ENCODE measurements at places on chromosomes 6 and 20. TPM values are rescaled to one million over a fixed set of nuclear protein-coding genes. Genes with fewer than 3 reads are reported as not detected.

Gene PTPN1
- 18.5 TPM for polyA plus RNA-seq

DNA sequence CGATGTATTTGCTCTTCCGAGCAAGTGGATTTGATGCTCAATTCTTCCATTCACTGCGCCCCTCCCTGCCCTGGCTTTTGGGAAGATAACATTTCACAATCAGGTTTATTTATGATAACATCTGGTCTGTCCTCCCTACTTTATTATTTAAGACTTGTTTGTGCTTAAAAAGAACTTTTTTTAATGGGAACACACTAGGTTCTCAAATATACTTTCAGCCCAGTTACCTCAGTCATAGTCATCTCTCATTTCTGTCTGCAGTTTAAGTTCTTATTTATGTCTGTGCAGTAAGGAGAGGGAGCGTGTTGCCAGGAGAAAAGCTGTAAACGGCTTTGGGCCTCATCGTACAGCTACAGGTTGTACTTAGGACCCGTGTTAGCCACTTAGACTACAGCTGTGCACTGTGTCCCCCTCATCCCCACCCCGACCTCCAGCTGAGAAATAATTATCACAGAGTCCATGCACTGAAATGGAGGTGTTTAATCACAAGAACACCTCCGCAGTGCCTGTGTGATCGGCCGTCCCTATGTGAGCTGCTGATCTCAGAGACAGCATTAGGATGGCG, 99.3 kb downstream of the RPP40 start:
- DNase-seq, result no peak

DNA sequence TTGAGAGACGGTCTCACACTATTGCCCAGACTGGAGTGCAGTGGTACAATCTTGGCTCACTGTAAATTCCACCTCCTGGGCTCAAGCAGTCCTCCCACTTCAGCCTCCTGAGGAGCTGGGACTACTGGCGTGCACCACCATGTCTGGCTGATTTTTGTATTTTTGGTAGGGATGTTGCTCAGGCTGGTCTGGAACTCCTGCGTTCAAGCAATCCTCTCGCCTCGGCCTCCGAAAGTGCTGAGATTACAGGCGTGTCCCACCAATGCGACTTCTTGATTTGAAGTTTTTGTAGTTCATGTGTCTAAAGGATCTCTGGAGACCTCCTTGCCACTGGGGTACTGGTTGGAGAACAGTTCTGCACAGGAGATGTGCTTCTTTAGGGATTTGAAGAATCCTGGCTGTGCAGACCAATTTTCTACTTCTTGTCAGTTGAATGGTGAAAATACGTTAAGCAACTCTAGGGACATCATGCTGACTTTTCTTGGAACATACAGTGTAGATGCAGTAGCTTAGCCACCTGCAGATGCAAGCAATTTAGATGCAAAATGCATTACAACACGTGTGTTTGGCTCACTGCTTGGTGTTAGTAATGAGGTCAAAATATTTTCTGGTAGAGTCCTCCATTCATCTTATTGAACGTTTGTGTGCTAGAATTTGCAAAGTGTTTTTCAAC, 28.2 kb downstream of the SYTL3 start:
- DNase-seq, result no peak

DNA sequence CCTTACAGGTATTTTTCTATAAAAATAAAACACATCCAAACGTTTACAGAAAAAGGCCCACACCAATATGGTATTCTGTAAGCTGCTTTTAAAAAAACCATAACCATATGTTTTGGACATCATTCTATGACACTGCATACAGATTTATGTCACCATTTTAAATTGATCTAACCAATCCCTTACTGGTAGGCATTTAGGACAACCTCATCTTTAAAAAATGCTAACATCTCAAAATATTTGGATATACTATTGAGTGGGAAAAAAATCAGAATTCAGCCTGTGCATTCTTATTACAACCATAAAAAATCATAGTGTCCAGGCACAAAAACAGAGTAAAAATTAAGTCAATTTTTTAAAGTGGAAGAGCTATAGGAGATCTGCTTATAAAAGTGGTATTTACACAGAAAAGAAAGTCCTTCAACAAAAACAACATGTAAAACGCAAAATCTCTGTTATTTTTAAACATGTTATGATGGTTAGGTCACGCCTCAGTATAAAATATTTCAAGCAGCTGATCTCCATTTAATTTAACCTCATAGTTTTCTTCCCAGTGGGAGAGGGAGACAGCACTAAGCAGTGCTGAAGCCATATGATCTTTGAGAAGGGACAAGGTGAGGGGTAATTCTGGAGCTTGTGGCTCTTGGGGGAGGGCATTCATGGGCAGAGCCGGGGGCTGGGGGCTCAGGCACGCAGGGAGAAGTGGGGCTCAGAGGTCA, 21.2 kb downstream of the TRAM2 start:
- DNase-seq, result no peak

Gene IMPG1
- not detected for polyA plus RNA-seq

Gene TGM2
- 10.4 TPM for polyA plus RNA-seq

DNA sequence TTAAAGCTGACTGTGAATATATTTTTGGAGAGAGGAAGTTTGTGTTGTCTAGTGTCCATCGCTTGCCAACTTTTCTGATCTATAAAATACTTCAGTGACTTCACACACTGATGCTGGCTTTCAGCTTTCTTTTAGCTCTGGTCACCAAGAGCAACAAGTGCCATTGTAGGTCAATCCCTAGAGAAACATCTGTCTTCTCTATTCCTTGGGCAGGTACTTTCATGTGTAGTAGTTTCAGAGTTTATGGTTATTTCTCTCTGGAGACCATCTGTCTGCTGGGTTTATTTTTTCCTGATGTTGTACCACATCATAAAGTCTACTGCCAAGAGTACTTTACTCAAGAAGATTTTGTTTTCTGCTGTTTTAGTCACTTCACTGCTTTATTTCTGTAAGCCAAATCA, 249.9 kb downstream of the KHDC1L start:
- DNase-seq, result no peak

- DNase-seq, result peak; percentile 67
Measured at GRCh38 chr6:163943607-163944385, 529.3 kb downstream of the QKI start.

- DNase-seq, result no peak
Measured at GRCh38 chr6:113103634-113104361, 753.3 kb upstream of the MARCKS start.

Gene SRF
- polyA plus RNA-seq, result 45.4 TPM

GRCh38 chr6:140269591-140270165, 895.2 kb upstream of the CITED2 start:
- no peak for DNase-seq

DNA sequence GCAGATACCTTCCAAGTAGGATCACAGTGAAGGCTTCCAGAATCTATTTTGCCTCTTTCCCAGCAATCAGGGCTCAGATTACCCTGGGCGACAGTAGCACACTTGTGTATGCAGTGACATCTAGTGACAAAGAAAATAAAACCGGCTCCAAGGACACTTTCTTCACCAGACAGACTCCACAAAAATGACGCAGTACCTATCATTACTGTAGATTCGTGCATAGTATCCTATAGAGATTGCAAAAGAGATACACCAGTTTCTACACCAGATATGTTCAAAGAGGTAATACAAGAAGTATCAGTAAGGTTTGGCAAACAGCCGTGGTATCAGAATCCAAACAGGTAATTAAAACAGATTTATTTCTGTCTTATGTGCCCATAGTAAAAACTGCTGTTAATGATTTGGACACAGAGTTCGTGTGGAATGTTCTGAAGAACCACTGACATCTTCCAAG, 600.4 kb upstream of the JAG1 start:
- peak; percentile 73 for DNase-seq

DNA sequence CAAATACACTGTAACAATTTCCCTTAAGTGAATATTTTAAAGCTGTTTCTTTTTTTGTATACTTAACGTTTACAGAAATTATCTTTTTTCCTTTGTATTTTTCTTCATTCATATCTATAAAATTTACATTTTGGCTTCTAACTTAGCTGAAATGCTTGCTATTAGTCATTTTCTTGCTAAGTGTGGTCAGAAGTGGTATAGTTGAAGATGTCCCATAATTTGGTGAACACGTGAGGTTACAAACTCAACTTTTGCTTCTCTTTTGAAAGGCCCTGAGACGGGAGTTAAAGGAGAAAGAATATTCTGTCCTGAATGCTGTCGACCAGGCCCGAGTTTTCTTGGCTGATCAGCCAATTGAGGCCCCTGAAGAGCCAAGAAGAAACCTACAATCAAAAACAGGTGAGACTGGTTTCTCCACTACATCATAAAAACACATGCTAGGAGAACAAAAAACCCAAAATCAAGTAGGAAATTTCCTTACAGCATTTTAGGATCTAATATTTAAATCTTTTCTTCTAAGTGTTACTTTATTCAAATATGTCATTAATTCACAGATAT, 445.0 kb downstream of the UTRN start:
- DNase-seq, result no peak

DNA sequence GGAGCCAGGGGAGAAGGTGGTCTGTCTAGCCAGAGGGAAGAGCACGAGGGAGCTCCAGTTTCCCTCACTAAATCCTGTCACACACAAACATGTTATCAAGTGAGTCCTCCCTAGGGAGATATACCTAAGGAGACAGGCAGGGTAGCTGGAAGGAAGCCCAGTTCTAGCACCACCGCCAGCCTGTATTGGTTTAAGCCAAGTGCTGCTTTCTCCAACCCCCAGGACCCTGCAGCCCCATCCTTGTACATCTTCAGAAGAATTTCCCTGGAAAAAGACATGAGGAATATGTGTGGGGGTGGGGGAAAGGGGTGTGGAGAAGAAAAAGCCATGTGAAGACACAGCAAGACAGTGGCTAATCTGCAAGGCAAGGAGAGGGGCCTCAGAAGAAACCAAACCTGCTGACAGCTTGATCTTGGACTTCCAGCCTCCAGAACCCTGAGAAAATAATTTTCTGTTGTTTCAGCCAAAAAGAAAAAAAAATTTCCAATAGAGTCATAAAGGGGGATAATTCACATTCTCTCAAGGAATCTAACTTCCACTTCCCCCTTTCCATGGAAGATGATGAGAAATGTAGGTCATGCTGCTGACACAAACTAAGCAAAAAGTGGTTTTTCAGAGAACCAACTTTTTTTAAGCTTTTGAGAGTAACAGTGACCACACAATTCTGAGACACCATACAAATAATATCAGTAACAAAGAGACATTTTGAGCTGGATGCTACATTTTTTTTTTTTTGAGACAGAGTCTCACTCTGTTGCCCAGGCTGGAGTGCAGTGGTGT, 103.2 kb upstream of the PRDM1 start:
- DNase-seq, result no peak

Gene CEBPB
- 4.6 TPM for polyA plus RNA-seq

DNA sequence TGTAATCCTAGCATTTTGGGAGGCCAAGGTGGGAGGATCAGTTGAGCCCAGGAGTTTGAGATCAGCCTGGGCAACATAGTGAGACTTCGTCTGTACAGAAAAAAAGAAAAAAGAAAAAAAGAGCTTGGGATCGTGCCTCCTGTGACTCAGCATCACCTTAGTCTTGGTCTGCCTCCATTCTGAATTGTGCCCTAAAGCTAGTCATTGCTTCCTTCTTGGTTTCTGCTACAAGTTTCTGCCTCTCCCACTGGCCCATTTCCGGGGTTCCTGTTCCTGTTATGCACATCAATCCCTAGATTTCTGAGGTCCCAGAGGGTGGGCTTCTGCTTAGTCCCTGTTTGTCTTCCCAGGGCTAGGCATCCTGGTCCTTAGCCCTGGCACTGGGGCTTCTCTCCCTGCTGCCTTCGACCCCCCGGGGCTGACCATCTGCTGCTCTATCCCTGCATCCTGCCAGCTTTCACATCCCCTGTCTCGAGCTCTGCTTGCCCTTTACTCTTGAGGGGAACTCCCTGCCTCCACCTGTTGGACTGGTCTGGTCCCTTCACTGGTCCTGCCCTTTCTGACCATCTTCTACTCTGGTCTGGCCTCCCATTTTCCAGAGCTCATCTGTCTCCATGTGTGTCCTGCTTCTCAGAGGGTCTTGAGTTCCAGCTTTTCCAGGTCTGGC, 77.5 kb upstream of the ESR1 start:
- DNase-seq, result no peak

Gene NR2E1
- polyA plus RNA-seq, result not detected

GRCh38 chr20:46229478-46230105, 78.7 kb downstream of the CDH22 start:
- no peak for DNase-seq

Gene SAMD5
- polyA plus RNA-seq, result 3.0 TPM

All from muscle of arm (tissue), 14 donors.